ENCODE measurements at places on chromosomes 12 and 14. TPM values are rescaled to one million over a fixed set of nuclear protein-coding genes. Genes with fewer than 3 reads are reported as not detected.
A peak's percentile ranks its signal among the peaks of the same experiment; 100 is the strongest.

- no peak overlapping the region for H3K27ac ChIP-seq
- no peak for DNase-seq
- H3K27me3 ChIP-seq, result no peaks in the 10 kb centered on the region
- H3K4me1 ChIP-seq, result no peaks in the 10 kb centered on the region
Observed at GRCh38 chr12:88298761-88299242, 156.7 kb downstream of the TMTC3 start.

DNA sequence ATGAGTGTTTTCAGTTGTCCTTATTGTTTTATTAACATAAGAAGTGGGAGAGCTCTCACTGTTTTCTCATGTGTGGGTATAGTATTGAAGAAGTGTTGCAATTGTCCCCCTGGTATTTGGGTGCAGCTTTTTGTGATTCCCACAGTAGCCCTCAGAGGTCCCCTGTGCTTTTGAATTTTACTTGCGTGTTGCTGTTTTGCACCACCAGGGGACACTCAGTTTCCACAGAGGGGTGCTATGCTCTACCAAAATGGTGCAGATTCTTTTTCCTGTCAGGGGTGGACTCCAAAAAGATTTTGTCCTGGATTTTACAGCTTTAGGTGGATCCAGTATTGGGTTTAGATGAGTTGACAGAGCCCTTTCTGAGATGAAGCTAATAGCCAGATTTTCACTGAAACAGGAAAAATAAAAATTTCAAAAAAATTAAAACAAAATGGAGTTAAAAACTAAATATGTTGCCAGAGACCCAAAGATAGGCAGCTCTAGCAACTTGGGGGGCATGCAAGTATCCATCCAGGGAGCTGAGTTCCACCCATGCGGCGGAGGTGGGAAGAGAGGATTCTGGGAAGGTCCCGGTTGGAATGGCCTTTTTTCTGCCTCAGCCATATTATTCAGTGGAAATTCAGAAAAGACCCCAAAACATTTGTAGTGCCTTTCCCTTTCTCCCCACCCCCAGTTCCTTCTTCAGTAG lies 50.2 kb downstream of the TTLL5 start:
- no peak overlapping the region for H3K27ac ChIP-seq
- DNase-seq, result no peak
- no peak overlapping the region for H3K4me3 ChIP-seq
- H3K36me3 ChIP-seq, result peaks cover 16% of the 10 kb centered on the region
- H3K27me3 ChIP-seq, result no peaks in the 10 kb centered on the region

GRCh38 chr12:48292040-48292439 lies 58.7 kb downstream of the ZNF641 start:
- H3K27ac ChIP-seq, result no peak overlapping the region
- H3K4me1 ChIP-seq, result no peaks in the 10 kb centered on the region
- DNase-seq, result no peak
- no peaks in the 10 kb centered on the region for H3K27me3 ChIP-seq
- H3K36me3 ChIP-seq, result no peaks in the 10 kb centered on the region

DNA sequence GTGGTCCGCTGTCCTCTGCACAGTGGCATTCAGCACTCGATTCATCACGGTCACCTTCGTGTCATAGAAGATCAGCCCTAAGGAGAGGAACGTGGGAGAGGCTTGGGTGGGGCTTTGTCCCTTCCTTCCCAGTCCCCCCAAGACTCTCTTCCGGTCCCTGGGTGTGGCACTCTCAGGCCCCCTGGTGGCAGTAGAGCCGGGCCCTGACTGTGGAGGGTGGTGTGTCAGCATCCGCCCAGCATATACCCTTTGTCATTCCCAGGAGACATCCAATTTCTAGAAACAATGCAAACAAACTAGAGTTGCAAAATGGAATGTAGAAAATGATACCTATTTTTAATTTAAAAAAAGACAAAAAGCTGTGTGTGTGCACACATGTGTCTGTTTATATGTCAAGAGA lies 45.0 kb downstream of the TRAFD1 start:
- DNase-seq, result no peak
- no peaks in the 10 kb centered on the region for H3K4me1 ChIP-seq
- H3K36me3 ChIP-seq, result peaks cover 12% of the 10 kb centered on the region
- no peak overlapping the region for H3K27ac ChIP-seq
- no peaks in the 10 kb centered on the region for H3K27me3 ChIP-seq

DNA sequence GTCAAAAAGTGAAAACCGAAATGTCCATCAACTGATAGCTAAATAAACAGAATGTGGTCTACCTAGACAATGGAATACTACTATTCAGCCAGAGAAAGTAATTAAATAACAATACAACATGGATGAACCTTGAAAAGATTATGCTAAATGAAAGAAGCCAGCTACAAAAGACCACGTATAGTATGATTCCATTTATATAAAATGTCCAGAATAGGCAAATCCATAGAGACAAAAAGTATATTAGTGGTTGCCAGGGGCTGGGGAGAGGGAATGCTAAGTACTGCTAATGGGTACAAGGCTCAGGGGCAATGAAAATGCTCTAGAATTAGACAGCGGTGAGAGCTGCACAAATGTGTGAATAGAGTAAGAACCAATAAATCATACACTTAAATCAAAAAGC lies 29.9 kb downstream of the CDC42BPB start:
- no peak overlapping the region for H3K4me3 ChIP-seq
- no peak overlapping the region for H3K27ac ChIP-seq
- H3K36me3 ChIP-seq, result peaks cover 13% of the 10 kb centered on the region
- no peak for DNase-seq
- no peaks in the 10 kb centered on the region for H3K27me3 ChIP-seq
- 0 out of 2 replicates have a peak, but pooled peaks cover 1% of the 10 kb centered on the region for H3K4me1 ChIP-seq

DNA sequence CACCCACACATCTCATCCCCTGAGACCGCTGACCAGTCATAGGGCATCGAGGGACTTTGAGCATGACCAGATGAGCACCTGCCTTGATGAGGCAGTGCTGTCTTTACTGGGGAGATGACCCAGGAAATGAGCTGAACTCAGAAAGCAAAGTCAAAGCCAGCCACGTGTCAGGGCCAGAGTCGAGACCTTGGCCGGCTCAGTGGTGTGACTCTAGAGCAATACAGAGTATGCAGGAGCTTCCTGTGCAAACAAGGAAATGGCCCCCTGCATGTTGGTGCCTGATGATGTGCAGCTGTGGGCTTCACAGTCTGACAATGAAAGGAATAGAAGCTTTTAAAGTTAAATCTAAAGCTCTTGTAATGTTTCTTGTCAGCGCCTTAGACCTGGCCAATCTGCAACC lies 332.9 kb downstream of the PCNX1 start:
- peaks cover 2% of the 10 kb centered on the region for H3K36me3 ChIP-seq
- no peak overlapping the region for H3K27ac ChIP-seq
- H3K4me1 ChIP-seq, result no peaks in the 10 kb centered on the region
- no peaks in the 10 kb centered on the region for H3K27me3 ChIP-seq
- no peak for DNase-seq

GRCh38 chr14:42884100-42884499 lies 1277.4 kb downstream of the LRFN5 start:
- DNase-seq, result no peak
- peaks cover 2% of the 10 kb centered on the region for H3K36me3 ChIP-seq
- no peaks in the 10 kb centered on the region for H3K27me3 ChIP-seq
- H3K27ac ChIP-seq, result no peak overlapping the region

DNA sequence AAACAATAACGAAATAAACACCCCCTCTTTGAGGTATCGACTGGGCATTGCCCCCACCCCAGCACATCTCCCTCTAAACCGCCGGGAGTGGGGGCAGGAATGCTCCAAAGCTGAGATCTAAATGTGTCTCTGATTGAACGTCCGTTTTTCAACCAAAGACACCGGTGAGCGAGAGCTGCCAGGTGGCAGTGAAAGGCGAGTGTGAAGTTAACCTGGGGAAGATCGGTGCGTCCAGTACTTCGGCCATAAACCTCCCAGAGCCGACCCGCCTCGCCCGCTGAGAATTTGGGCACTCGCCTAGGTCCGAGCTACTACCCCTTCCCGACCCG lies 625 bp downstream of the ANGEL1 start:
- H3K4me3 ChIP-seq, result peak overlapping the region; percentile 88
- H3K4me1 ChIP-seq, result peaks cover 4% of the 10 kb centered on the region
- DNase-seq, result no peak
- peaks cover 13% of the 10 kb centered on the region for H3K36me3 ChIP-seq
- no peaks in the 10 kb centered on the region for H3K27me3 ChIP-seq
- H3K27ac ChIP-seq, result no peak overlapping the region

DNA sequence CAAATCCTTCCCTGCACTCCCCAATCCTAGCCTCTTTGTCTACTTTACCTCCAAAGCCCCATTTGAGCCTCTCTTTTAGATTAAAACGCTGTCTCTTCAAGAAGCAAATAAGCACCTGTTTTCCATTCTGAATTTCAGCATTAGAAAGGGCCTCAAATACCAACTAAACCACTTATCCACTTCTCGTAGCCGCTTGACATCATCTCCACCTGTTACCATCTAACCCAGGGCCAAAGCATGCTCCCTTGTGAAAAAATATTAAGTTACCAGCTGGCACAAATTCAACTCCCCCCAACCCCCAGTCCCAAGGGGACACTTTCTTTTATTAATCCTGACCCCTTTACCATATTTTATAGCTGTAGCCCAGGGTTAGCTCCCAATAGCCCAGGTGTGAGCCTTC lies 43.1 kb downstream of the GPHB5 start:
- no peak overlapping the region for H3K27ac ChIP-seq
- no peak overlapping the region for H3K4me3 ChIP-seq
- DNase-seq, result no peak
- no peaks in the 10 kb centered on the region for H3K4me1 ChIP-seq
- no peaks in the 10 kb centered on the region for H3K27me3 ChIP-seq

DNA sequence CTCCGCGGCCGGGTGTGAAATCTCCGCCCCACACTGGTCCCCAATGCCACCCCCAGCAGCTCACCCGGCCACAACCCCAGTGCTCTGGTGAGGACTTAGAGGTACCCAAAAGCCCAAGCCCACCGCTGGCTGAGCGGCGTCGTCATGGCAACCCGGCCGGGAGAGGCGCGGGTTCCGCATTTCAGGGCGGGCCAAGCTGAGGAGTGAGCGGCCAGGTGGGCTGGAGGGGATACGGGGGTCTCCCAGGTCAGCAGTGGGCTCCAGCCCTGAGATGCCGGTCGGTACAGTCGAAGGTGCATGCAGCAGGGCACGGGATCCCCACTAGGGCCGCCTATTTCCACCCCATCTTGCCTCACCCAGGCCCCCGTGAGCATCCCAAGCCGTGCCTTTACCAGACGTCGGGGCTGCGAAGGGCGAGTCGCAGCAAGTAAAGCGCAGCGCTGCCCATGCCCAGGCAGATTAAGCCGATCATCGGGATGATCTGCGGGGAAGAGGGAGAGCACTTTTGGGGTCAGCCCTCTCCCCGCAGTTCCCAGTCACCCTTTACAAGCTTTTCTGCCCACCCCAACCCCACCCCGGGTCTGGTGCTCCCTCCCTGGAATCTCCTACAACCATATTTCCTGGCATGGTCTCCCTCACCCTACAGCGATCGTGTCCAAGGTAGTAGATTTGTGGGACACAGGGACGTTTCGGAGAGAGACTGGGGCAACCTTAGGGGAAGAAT lies 6.9 kb downstream of the SHMT2 start:
- no peak overlapping the region for H3K4me3 ChIP-seq
- peaks cover 32% of the 10 kb centered on the region for H3K36me3 ChIP-seq
- H3K27ac ChIP-seq, result no peak overlapping the region
- H3K27me3 ChIP-seq, result peaks cover 45% of the 10 kb centered on the region
- peak; percentile 78 for DNase-seq
- H3K4me1 ChIP-seq, result no peaks in the 10 kb centered on the region

GRCh38 chr14:50021261-50022031 lies 94.9 kb downstream of the VCPKMT start:
- no peaks in the 10 kb centered on the region for H3K27me3 ChIP-seq
- DNase-seq, result no peak
- H3K4me3 ChIP-seq, result no peak overlapping the region
- no peak overlapping the region for H3K27ac ChIP-seq
- H3K4me1 ChIP-seq, result no peaks in the 10 kb centered on the region

- H3K27me3 ChIP-seq, result no peaks in the 10 kb centered on the region
- no peak overlapping the region for H3K27ac ChIP-seq
- H3K4me3 ChIP-seq, result no peak overlapping the region
- no peak for DNase-seq
Observed at GRCh38 chr14:91723501-91723900, 8.4 kb downstream of the CATSPERB start.

- no peaks in the 10 kb centered on the region for H3K27me3 ChIP-seq
- peaks cover 6% of the 10 kb centered on the region for H3K4me1 ChIP-seq
- H3K27ac ChIP-seq, result no peak overlapping the region
- no peak overlapping the region for H3K4me3 ChIP-seq
- no peaks in the 10 kb centered on the region for H3K36me3 ChIP-seq
Observed at GRCh38 chr12:19199332-19199731, 69.8 kb downstream of the PLEKHA5 start.

GRCh38 chr14:95049952-95050351 lies 107.4 kb downstream of the DICER1 start:
- H3K4me3 ChIP-seq, result no peak overlapping the region
- no peaks in the 10 kb centered on the region for H3K4me1 ChIP-seq
- no peaks in the 10 kb centered on the region for H3K36me3 ChIP-seq
- no peak for DNase-seq
- H3K27me3 ChIP-seq, result no peaks in the 10 kb centered on the region

- peaks cover 3% of the 10 kb centered on the region for H3K4me1 ChIP-seq
- H3K27me3 ChIP-seq, result no peaks in the 10 kb centered on the region
- H3K27ac ChIP-seq, result no peak overlapping the region
- no peak for DNase-seq
- H3K4me3 ChIP-seq, result no peak overlapping the region
Observed at GRCh38 chr12:80681287-80681686, 26.1 kb upstream of the MYF6 start.

DNA sequence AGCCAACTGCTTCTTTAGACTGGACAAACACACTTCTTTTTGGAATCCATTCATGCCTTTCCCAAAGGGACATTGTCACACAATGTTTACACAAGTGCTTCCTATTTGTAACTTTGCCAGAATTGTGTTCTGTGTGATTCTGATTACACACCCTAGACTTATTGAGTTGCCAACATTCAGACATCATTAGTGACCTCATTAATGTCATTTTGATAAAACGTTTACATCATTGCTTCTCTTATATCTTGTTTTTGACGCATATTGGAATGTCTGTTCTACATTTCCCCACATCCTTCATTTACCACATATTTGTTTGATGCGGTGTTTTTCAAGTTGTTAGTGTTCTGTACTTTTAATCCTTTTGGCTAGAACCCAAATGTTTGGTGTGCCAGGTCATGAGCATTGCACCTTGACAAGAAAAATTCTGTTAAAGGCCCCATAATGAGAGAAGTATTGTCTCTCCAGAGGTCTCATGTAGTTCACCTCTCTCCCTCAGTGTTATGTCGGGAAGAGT lies 305.5 kb downstream of the AEBP2 start:
- H3K36me3 ChIP-seq, result no peaks in the 10 kb centered on the region
- no peaks in the 10 kb centered on the region for H3K4me1 ChIP-seq
- no peak for DNase-seq
- H3K27me3 ChIP-seq, result no peaks in the 10 kb centered on the region
- no peak overlapping the region for H3K27ac ChIP-seq
- H3K4me3 ChIP-seq, result no peak overlapping the region

DNA sequence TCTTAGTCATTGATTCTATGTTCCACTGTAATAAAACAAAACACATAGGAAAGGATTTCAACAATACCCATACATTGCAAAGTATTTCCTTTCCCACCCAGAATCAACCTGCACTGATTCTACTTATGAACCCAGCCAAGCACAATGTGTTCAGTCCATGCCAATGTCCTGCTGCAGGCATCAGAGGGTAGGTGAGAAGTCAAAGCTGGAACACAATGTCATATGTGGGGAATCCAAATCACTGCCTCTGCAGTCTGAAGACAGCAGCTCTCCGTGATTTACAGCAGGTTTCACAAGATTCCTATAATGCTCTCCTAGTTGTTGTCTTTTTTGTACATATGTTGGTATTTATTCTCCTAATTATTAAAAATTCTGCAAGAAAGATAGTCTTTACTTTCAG lies 25.7 kb downstream of the ITPR2 start:
- H3K27ac ChIP-seq, result no peak overlapping the region
- no peaks in the 10 kb centered on the region for H3K27me3 ChIP-seq
- H3K4me3 ChIP-seq, result no peak overlapping the region
- H3K36me3 ChIP-seq, result no peaks in the 10 kb centered on the region

C14orf180 gene
- not detected for total RNA-seq

POLR3B gene
- 13.4 TPM for total RNA-seq

PTCSC3 gene
- total RNA-seq, result not detected

RNASE7 gene
- total RNA-seq, result not detected

DCN gene
- total RNA-seq, result not detected

Data from H9 (cell line).